Caco-2 (cell line): ENCODE measurements at places on chromosomes 12 and 14. TPM values are rescaled to one million over a fixed set of nuclear protein-coding genes. Genes with fewer than 3 reads are reported as not detected.
A peak's percentile ranks its signal among the peaks of the same experiment; 100 is the strongest.

DTX1 gene
- total RNA-seq: not detected in 2 replicates

PRB2 gene
- not detected in 2 replicates for total RNA-seq

GRCh38 chr14:67653651-67654280 lies 20.7 kb downstream of the VTI1B start:
- DNase-seq: peak; percentile 17
- H3K27me3 ChIP-seq: no peaks in the 10 kb centered on the region
- 0 out of 2 replicates have a peak, but pooled peaks cover 2% of the 10 kb centered on the region for H3K4me1 ChIP-seq

GRCh38 chr14:105501504-105502291 lies 10.7 kb downstream of the TEDC1 start:
- no peaks in the 10 kb centered on the region for H3K27me3 ChIP-seq
- H3K4me1 ChIP-seq: no peaks in the 10 kb centered on the region
- H3K27ac ChIP-seq: no peak overlapping the region
- DNase-seq: no peak
- no peaks in the 10 kb centered on the region for H3K36me3 ChIP-seq

SMARCC2 gene
- 89.1 and 94.8 TPM in 2 replicates for total RNA-seq

A2M gene
- total RNA-seq: 0.60 and 1.00 TPM in 2 replicates

GRCh38 chr14:31292937-31293616 lies 85.5 kb upstream of the HECTD1 start:
- DNase-seq: no peak
- no peaks in the 10 kb centered on the region for H3K36me3 ChIP-seq
- H3K4me3 ChIP-seq: no peak overlapping the region
- no peaks in the 10 kb centered on the region for H3K27me3 ChIP-seq
- H3K4me1 ChIP-seq: no peaks in the 10 kb centered on the region

DNA sequence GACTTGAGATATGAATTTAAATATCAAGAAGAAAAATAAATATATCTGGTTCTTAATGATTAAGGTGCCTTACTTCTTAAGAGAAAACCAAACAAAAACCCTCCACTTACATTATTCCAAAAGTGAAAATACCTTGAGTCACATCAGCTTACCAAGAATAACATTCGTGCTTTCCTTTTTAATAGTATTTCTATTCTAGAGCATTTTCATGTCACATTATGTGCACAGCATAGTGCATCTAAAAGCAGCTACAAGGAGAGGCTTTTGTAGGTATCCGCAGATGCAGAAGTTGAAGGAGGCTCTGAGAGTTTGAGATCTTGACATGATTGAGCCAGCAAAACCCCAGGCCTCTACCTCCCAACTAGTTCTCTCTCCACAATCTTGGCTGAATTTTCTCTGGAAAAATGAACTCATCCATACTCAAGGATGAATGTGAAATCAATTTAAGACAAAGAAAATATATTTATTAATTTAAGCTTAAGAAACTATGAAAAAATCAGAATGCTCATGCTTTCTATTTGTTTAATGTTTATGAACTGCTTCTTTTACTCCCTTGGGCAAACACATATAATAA lies 275.0 kb downstream of the AKAP6 start:
- DNase-seq: no peak
- H3K27me3 ChIP-seq: no peaks in the 10 kb centered on the region
- H3K4me1 ChIP-seq: no peaks in the 10 kb centered on the region
- H3K27ac ChIP-seq: no peak overlapping the region
- H3K4me3 ChIP-seq: no peak overlapping the region

GNB3 gene
- total RNA-seq: 3.9 and 5.1 TPM in 2 replicates

CLEC12A gene
- not detected in 2 replicates for total RNA-seq

GRCh38 chr12:29858270-29858786 lies 74.6 kb upstream of the TMTC1 start:
- H3K4me1 ChIP-seq: no peaks in the 10 kb centered on the region
- H3K36me3 ChIP-seq: no peaks in the 10 kb centered on the region

MNAT1 gene
- 36.4 and 38.8 TPM in 2 replicates for total RNA-seq

- no peaks in the 10 kb centered on the region; the same call in 1 of the 2 replicates for H3K36me3 ChIP-seq
- no peak overlapping the region for H3K4me3 ChIP-seq
- peak overlapping the region; percentile 62 for H3K27ac ChIP-seq
Observed at GRCh38 chr14:22802860-22803686, 12.2 kb downstream of the SLC7A7 start.

DNA sequence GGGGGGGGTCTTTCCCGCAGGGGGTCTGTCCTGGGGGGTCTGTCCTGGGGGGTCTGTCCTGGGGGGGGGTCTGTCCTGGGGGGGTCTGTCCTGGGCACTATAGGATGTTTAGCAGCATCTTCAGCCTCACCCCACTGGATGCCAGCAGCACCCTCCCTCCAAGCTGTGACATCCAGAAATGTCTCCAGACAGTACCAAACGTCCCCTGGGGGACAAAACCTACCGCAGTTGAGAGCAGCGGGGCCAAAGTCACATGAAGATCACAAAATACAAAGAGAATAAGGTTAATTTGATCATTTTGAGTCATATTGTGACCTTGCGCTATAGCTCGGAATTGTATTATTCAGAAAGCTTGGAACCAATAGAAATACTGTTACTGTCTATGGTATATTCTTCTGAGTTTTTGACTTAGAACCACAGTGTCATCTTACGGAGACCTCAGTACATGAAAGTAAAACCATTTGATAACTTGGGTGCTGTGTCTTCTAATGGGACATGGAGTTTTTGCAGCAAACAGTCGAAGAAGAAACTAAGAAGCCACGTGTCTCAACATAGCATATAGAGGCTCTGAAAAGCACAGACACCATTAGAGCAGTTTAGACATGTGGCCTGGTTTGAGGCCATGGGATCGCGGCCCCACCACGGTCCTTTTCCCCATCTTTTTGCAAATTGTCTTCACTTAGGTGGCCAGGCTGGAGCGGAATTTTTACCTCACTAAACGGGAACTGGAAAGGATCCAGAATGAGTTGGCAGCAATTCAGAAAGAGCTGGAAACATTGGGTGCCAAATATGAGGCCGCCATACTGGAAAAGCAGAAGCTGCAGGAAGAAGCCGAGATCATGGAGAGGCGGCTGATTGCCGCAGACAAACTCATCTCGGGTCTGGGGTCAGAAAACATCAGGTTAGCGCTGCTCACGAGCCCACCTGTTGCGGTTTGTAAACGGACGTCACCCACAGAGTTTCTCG lies 59.9 kb downstream of the CCDC92 start:
- H3K27me3 ChIP-seq: no peaks in the 10 kb centered on the region
- peak overlapping the region; percentile 63 for H3K27ac ChIP-seq
- H3K4me1 ChIP-seq: no peaks in the 10 kb centered on the region
- no peak overlapping the region for H3K4me3 ChIP-seq
- no peaks in the 10 kb centered on the region for H3K36me3 ChIP-seq

DNA sequence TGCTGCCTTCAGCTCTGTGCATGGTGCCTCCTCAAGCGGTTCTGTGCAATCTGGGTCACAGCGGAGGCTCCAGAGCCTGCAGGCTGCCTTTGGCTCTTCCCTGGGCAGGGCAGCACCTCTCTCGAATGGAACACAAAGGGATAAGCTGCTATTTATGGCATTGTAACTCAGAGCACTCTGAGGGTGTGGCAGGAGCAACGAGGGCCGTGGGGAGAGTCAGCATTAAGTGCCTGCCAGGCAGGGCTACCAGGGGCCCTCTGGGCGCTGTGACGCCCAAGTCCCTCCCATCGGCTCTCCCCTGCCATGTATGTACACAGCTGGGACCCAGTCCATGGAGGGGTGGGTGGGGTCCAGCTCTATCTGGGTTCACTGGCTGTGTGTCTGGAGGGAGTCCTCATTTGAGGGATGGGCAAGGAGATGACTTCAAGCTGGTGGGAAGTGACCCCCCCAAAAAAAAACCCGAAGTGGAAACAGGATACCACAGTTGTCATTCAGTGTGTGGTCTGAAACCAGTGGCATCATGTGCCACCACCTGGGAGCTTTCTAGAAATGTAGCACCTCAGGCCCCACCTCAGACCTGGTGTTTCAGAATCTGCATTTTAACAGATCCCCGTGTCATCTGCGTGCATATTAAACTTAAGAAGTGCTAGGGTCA lies 44.0 kb upstream of the OAS1 start:
- DNase-seq: no peak
- no peak overlapping the region for H3K4me3 ChIP-seq
- H3K27me3 ChIP-seq: no peaks in the 10 kb centered on the region
- H3K4me1 ChIP-seq: no peaks in the 10 kb centered on the region

- no peaks in the 10 kb centered on the region for H3K36me3 ChIP-seq
- H3K27me3 ChIP-seq: no peaks in the 10 kb centered on the region
- peaks cover 18% of the 10 kb centered on the region for H3K4me1 ChIP-seq
- no peak overlapping the region for H3K4me3 ChIP-seq
- no peak for DNase-seq
Observed at GRCh38 chr12:14238221-14238792, 127.2 kb upstream of the ATF7IP start.

DNA sequence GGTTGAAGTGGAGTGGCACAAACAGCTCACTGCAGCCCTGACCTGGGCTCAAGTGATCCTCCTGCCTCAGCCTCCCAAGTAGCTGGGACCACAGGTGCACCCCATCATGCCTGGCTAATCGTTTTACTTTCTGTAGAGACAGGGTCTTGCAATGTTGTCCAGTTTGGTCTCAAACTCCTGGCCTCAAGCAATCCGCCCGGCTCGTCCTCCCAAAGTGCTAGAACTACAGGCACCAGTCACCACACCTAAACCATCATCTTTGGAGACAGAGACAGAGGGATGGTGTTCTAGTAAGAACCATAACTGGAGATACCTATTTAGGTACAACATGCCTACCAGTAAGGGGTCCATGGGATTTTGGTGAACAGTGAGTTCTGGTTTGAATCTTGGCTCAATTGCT lies 2.5 kb upstream of the DDX23 start:
- no peaks in the 10 kb centered on the region for H3K36me3 ChIP-seq
- no peak overlapping the region for H3K4me3 ChIP-seq
- DNase-seq: no peak
- peaks cover 8% of the 10 kb centered on the region for H3K4me1 ChIP-seq
- no peaks in the 10 kb centered on the region for H3K27me3 ChIP-seq

SYCP3 gene
- 0.16 TPM in 1 of 2 replicates, not detected in the other for total RNA-seq

- H3K27me3 ChIP-seq: no peaks in the 10 kb centered on the region
- no peak overlapping the region for H3K4me3 ChIP-seq
- no peaks in the 10 kb centered on the region for H3K36me3 ChIP-seq
- H3K4me1 ChIP-seq: 0 out of 2 replicates have a peak, but pooled peaks cover 3% of the 10 kb centered on the region
- peak; percentile 41 for DNase-seq
- no peak overlapping the region for H3K27ac ChIP-seq
Observed at GRCh38 chr12:53427905-53428594, 4.4 kb downstream of the AMHR2 start.

- no peaks in the 10 kb centered on the region for H3K4me1 ChIP-seq
- H3K4me3 ChIP-seq: no peak overlapping the region
- H3K36me3 ChIP-seq: no peaks in the 10 kb centered on the region
- no peak overlapping the region for H3K27ac ChIP-seq
- no peak for DNase-seq
Observed at GRCh38 chr12:11822081-11822834, 172.8 kb downstream of the ETV6 start.

DNA sequence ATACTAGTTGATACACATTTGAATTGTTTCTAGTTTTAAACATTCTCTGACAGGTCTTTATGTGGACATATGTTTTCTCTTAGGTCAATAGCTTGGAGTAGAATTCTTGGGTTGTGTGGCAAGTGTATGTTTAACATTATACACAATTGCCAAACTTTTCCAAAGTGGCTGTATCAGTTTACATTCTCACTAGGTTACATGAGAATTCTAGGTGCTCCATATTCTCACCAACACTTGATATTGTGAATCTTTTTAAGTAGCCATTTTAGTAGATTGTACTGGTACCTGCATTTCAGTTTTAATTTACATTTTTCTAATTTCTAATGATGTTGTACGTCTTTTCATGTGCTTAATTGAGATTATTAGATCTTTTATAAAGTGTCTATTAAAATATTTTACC lies 28.6 kb downstream of the CCDC91 start:
- H3K4me3 ChIP-seq: no peak overlapping the region
- H3K27ac ChIP-seq: no peak overlapping the region
- H3K27me3 ChIP-seq: no peaks in the 10 kb centered on the region
- DNase-seq: no peak
- H3K36me3 ChIP-seq: no peaks in the 10 kb centered on the region

CATSPERB gene
- 2.1 and 2.6 TPM in 2 replicates for total RNA-seq

DNA sequence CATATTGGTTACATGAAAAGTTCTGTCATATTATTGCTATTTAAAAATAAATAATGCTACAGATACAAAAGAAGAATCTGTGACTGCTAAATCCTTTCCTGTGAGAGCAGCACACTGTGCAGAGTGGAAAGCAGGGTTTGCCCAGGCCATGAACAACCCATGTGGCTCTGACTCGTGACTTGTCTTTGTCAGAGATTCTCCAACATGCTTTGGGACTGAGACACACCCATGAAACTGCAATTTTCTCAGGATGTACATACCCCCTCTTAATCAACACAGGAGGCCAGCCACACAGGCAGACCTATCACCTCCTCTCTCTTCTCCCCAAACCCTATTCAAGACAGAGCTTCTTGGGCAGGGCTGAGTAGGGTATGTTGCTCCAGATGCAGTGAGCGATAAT lies 96.8 kb upstream of the NTF3 start:
- no peak for DNase-seq
- H3K27ac ChIP-seq: no peak overlapping the region
- H3K36me3 ChIP-seq: no peaks in the 10 kb centered on the region
- no peak overlapping the region for H3K4me3 ChIP-seq
